CD4-positive, alpha-beta memory T cell (primary cell): ENCODE measurements at places on chromosomes 7 and 10. TPM values are rescaled to one million over a fixed set of nuclear protein-coding genes. Genes with fewer than 3 reads are reported as not detected.

DNA sequence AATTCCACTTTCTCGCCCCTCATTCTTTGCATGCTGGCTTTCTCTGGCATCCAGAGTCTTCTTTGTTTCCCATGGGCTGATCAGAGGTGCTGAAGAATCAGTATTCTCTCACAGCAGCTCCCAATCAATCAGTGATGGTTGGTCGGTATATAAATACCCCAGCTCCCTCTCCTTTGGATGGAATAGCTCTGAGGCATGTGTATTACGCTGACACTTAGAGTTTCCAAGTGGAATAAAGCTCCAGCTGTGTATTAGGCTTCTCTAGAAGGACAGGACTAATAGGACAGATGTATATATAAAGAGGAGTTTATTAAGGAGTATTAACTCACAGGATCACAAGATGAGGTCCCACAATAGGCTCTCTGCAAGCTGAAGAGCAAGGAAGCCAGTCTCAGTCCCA lies 218.3 kb upstream of the GRB10 start:
- H3K4me1 ChIP-seq = no peaks in the 10 kb centered on the region
- no peaks in the 10 kb centered on the region for H3K36me3 ChIP-seq
- no peak for DNase-seq
- H3K27me3 ChIP-seq = no peaks in the 10 kb centered on the region

GRCh38 chr7:14400271-14400670 lies 410.8 kb upstream of the ETV1 start:
- no peaks in the 10 kb centered on the region for H3K36me3 ChIP-seq
- DNase-seq = no peak
- no peaks in the 10 kb centered on the region for H3K27me3 ChIP-seq
- no peak overlapping the region for H3K27ac ChIP-seq
- no peaks in the 10 kb centered on the region for H3K4me1 ChIP-seq
- H3K4me3 ChIP-seq = no peak overlapping the region

DNA sequence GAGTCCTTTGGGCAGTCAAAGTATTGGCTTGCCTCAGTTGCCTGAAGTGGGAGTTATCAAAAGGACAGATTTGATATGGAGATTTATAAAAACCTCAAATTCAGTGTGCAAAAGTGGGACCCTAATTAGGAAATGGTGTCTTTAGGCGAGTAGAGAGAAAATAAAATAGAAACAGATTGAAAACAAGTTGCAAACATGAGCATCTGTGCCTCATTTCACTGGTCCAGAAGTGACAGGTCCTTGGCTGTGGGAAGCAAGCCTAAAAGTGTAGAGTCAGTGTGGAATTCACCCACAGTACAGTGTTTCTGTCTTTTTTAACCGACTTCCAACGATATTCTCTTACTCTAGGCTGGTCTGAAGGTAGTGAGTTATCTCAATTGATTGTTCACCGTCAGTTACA lies 51.2 kb downstream of the ST8SIA6 start:
- no peak overlapping the region for H3K4me3 ChIP-seq
- H3K27ac ChIP-seq = no peak overlapping the region
- no peak for DNase-seq
- H3K4me1 ChIP-seq = no peaks in the 10 kb centered on the region
- H3K27me3 ChIP-seq = no peaks in the 10 kb centered on the region

GRCh38 chr7:15330943-15331342 lies 230.9 kb downstream of the AGMO start:
- no peak overlapping the region for H3K4me3 ChIP-seq
- H3K4me1 ChIP-seq = no peaks in the 10 kb centered on the region
- DNase-seq = no peak

DNA sequence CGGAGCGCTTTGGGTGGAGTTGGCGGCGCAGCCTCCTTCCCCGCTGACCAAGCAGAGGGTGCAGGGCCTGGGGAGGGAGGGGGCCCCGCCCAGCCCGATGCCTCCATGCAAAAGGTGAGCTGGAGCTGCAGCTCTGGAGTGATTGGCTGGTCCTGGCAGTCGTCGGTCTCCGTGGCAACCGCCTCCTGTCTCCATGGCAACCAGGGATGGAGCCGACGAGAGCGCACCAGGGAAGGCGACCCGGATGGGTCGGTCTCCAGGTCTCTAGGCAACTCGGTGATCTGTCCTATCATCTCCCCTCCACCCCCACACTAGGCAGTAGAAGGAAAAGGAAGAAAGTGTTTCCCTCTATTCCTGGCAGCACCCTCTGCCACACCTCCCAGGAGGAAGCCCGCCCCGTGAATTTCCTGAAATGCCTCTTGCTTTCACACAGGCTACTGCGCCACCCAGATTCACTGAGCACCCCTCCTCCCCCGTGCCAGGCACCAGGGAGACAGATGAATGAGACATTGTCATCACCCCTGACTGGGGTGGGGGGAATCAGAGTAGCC lies 647 bp upstream of the NACAD start:
- peak; percentile 78 for DNase-seq
- H3K4me3 ChIP-seq = peak overlapping the region; percentile 49
- H3K4me1 ChIP-seq = peaks cover 8% of the 10 kb centered on the region
- H3K36me3 ChIP-seq = no peaks in the 10 kb centered on the region

The PIK3AP1 gene
- total RNA-seq = 1.7 TPM

The BTBD16 gene
- total RNA-seq = not detected

The AMZ1 gene
- 2.0 TPM for total RNA-seq
